Activated T-helper 1 cell treated with anti-CD3 and anti-CD28 coated beads, Interleukin-2, amount 50 U/mL, for 16 hours (primary cell): ENCODE measurements at places on chromosomes 1 and 21.

DNA sequence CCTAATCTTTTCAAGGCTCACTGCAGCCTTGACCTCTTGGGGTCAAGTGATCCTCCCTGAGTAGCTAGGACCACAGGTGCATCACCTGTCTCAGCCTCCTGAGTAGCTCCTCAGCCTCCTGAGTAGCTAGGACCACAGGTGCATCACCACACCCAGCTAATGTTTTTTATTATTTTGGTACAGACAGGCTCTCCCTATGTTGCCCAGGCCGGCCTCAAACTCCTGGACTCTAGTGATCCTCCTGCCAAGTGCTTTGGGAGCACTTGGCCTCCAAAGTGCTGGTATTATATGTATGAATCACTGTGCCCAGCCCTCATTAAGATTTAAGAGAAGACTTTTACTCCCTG is 58.5 kb upstream of the S1PR1 start:
- no peak for DNase-seq

GRCh38 chr1:167249702-167250101 is 29.0 kb downstream of the POU2F1 start:
- no peak for DNase-seq

- no peak for DNase-seq
Observed at GRCh38 chr1:25799352-25799934, 550 bp upstream of the SELENON start.

GRCh38 chr1:156122086-156122485 is 7.6 kb downstream of the LMNA start:
- no peak for DNase-seq

DNA sequence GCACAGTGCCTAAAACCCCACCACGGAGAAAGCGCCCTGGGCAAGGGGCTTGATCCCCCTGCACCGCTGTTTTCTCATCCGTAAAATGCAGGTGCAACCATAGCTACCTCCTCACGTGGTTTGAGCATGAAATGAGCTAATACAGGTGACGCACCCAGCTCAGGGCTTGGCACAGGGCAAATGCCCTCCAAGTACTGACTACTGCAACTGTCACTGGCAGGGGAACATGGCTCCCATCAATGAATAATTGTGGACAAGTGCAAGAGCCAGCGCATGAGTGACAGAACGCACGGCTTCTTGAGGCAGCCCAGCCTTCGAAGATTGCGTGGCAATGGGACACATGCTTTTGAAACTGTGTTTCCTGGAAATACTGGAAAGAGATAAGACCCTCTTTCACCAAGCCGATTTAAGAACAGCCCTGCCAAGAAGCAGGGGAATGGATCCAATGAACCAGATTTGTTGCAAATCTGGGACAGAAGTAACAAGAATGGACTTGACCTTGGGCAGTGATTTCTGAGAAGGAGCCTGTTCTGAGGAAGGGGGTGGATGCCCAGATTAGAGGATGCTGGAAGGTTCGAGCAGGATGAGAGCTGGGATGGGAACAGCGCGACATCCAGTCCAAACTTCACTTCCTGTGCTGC is 92.8 kb upstream of the IFFO2 start:
- DNase-seq: no peak
